T-helper 17 cell (primary cell): ENCODE measurements at places on chromosomes 5 and 9.
A peak's percentile ranks its signal among the peaks of the same experiment; 100 is the strongest.

DNA sequence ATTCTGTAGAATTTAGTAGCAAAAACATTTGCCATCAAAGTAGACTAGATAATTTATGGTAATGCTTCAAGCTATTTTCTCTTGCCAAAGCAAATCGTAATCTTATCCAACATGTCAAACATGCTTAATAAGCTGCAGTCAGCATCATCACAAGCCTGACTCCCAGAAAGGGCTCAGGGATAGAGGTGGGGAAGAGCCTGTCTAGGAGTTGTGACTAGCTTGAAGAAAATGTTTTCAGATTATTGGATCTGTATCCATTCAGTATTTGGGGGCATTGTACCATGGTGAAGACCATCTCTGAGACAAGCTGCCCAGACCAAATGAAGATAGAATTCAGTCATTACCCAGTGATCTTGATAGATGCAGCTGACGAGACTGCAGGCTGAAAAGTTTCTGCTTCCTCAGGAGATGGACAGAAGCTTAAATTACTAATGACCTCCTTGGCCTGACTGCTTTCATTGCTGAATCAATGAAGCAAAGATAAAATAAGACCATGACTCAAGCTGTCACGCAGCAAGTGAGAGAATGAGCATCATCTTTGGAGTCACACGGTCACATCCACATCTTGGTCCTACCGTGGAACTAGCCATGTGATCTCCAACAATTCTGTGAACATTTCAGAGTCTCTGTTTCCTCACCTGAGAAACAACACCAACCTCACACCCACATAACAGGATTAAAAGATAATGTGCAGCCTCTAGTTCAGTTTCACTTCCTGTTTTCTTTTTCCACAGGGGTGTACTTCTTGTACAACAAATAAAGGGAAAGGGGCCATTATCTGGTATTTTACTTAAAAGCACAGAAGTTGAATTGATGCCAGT, 9.4 kb downstream of the ERAP2 start:
- DNase-seq, result no peak

DNA sequence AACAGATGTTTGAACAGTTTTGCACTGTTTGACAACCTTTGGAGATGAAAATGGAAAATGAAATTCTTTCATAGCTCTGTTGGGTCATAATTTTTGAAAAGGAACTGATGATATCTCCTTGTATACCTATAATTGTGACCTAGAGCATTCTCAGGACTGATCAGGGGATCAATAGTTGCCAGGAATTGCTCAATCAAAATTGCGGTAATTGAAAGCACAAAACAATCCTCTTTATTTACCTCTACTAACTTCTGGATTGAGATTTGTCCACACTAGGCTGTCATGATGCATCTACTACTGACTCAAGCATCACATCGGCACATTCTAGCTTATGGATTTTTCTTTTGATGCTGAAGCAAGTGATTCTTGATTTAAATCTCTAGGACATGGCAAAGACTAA, 4.1 kb upstream of the CNTLN start:
- no peak for DNase-seq

DNA sequence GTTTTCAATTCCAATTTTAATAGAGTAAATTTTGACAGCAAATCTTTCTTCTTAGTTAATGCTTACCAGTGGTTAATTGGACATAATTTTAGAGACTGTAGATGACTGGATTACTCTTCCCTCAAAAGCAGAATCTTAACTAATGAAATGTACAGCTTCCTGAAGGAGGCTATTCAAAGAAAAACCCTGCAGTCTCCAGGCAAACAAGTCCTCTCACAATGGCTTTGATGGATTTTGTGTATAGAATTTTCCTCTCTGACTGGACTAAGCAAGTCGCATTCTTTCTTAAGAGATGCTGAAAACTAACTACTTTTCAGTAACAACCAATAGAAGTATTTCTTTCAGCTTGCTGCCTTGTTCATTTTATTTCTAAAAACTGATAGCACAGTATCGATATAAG, 35.7 kb upstream of the TMED7 start:
- DNase-seq, result no peak

GRCh38 chr9:124248960-124249359, 8.8 kb upstream of the NEK6 start:
- DNase-seq, result no peak

DNA sequence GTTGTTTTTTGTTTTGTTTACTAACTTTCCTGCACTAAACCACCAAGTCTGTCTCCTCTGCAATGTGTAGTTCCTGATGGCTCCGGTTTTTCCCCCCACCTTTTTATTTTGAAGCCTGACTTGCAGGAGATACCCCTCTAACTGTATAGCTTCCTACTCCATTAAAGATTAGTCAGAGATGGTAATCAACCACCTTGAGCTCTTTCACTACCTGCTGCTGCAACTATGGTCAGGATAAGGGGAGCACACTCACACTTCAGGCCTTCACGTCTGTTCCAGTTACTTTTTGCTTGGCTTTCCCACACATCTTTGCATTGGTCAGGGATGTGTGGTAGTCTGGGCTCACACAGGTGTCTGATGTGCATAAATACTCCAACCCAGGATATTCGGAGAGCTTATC, 63.4 kb downstream of the NR6A1 start:
- DNase-seq, result no peak

DNA sequence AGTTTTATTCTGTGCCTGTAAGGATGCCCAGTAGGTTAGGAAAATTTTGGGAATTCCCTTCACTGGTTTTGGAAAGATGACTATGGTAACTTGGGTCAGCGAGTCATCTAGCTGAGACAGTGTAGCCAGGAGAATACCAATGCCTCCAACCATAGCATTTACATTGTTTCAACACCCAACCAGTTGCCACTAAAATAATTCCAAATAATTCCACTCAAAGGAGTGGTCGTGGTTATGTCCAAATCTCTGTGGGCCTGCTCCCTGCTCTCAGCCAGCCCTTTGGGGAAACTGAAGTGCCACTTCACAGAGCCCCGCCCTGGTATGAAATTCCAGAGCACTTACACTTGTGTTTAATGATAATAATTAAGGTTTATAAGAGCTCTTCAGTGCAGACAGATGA, 310.5 kb downstream of the PLK2 start:
- no peak for DNase-seq

DNA sequence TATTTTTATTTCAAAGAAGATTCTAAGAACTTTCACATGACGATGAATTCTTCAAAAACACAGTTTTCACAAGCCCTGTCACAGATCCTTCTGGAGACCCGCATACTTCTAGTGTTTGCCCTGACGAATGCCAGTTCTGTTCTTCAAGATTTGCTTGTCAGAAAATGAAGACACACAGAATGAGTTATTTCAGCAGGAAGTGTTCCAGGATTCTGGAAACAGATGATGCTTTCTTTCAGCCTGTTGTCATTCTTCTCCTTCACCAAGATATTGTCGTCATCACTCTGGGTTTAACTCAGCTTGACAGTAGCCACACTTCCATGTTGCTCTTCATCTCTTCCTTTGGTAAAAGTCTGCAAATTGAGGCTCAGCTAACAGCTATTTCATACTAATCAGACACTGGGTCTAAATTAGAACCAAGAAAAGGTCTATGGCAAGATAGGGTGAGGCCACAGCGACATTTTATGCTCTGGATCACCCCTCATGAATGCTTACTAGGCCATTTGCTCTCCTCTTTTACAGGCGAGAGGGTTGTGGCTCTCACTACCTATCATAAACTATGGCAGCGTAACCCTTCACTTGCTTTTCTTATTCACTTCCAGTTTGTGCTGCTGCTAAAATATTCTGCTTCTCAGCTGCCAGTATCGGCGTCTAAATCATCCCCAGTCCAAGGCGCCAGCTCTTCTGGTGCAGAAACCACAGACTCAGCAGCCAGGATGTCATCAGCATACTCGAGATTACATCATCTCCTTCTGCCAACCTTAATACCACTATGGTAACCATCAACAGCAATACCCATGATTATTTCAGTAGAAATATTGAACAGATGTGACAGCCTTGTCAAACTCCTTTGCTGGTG, 159.6 kb upstream of the TBCA start:
- peak; percentile 10 for DNase-seq

- DNase-seq, result no peak
Measured at GRCh38 chr5:85168474-85168873, 783.8 kb upstream of the EDIL3 start.

- peak; percentile 82 for DNase-seq
Measured at GRCh38 chr9:104991144-104991953, 63.4 kb upstream of the ABCA1 start.

- DNase-seq, result no peak
Measured at GRCh38 chr5:159189310-159189709, 20.0 kb downstream of the RNF145 start.

GRCh38 chr5:94175912-94176311, 434.5 kb upstream of the POU5F2 start:
- DNase-seq, result no peak

DNA sequence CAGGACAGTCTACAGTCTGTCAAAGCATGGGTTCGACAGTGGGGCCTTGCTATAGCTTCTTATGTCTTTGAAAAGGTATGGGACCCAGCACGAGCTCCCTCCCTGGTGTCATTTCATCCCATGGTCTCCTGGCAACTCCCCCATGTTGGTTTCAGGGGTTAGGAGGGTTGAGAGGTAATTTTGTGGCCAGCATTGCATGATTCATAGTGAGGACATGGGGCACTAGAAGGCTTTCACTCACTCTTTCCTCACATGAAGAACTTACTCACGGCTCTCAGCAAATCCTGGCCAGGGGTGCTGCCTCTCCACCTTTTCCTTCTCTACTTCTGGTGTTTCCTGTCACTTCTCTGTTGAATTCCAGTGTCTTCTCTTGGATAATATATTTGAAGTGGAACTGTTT, 134.7 kb upstream of the TNPO1 start:
- no peak for DNase-seq

GRCh38 chr9:79985264-79985663, 413.5 kb downstream of the TLE4 start:
- DNase-seq, result no peak

GRCh38 chr5:153752890-153753289, 262.4 kb downstream of the GRIA1 start:
- DNase-seq, result no peak

- DNase-seq, result no peak
Measured at GRCh38 chr9:89006996-89007967, 16.0 kb downstream of the S1PR3 start.

DNA sequence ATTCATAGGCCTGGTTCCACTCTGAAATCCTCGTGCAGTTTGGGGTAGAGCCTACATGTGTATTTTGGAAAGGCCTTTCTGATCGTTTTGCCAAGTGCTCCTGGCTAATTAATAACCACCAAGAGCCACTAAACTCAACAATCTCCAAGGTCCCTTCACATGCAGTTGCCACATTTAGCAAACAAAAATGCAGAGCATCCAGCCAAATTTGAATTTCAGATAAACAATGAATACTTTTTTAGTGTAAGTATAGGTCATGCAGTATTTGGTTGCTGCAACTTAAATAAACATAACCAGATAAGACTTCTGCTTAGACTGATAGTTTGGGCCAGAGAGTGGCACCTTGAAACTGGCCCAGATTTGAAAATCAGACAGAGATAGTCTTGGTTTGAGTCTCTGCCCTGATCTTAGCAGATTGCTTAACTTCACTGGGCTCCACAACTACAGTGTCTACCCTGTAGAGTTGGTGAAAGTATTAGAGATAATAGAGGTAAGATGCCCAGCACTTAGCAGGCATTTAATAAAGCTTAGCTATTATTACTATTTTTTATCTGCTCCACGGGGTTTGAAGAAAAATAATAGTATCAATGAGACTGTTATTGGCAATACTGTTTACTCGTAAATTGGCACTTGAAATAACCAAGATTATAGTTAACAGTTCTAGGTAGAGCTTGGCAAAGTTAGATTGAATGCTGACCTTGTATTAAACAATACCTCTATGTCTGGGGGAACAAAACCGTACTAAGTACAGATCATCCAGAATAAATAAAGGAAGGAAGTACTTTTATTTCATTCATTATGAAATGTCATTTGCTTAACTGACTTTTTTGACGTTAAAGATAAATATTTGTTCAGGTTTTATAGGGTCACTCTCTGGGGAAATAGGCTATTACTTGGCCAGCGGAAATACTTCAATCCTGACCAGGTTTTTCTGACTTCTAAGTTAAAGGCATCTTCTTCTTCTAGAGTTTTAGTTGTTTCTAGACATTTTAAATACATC, 274.8 kb downstream of the DOCK8 start:
- no peak for DNase-seq

DNA sequence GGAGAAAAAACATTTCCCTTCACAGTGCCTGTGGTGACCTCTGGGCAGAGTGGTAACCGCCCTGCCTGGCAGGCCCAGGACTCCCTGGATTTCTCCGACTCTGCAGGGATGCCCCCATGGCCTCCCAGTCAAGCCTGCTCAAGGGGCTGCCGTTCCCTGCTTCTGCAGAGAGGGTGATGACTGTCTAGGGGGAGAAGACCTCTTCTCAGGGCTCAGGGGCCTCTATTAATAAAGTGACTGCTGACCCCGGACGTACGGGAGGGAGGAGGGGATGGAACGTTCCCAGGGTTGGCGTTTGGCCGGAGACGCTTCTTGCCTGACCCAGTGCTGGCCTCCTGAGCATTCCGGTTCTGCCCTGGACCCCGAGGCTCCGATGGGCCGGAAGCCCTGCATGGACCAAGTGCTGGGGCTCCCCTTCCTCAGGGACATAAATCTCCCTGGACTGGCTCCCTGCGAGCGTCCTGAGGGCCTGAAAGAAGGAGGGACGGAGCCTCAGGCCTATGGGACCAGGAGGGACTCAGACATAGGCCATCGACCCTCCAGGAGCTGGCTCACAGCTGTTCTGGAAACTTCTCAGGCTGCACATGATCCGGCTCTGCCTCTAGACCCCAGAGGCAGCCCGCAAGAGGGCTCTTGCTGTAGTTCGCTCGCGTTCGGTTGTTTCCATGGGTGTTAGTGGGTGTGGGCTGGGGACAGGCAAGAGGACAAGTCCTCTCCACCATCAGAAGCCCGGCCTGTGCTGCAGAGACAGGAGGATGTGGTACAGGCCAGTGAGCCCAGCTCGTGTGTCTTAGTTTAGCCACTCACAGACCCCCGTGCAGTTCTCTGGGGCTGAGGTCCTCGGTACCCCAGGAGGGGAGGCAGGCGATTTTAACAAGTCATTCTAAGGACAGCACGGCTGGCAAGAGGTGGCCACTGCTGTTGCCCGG, 8.1 kb upstream of the RNU6ATAC start:
- DNase-seq, result no peak

GRCh38 chr5:10655161-10655971, 91.5 kb downstream of the ANKRD33B start:
- DNase-seq, result no peak

- DNase-seq, result no peak
Measured at GRCh38 chr5:3854188-3854821, 258.7 kb downstream of the IRX1 start.

GRCh38 chr9:78613006-78613405, 316.1 kb downstream of the PSAT1 start:
- DNase-seq, result no peak

DNA sequence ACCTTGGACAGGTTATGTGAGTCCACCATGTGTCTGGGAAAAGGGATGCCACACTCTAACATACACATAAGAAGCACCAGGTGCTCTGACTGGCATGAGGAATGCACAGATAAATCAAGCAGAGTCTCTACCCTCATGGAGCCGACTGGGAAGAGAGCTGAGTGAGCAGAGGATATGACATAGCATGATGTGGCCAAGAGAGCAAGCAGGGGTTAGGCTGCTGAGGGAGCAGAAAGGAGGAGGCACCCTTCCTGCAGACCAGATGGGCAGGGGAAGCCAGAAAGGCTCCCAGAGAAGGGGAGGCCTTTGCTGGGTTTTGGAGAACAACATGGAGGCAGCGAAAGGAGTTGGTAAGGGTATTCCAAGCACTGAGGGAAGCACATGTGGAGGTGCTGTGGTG, 223.1 kb downstream of the GNA14 start:
- DNase-seq, result no peak

- DNase-seq, result no peak
Measured at GRCh38 chr9:124496075-124496449, 11.1 kb downstream of the NR5A1 start.

GRCh38 chr5:147918101-147918685, 11.9 kb upstream of the C5orf46 start:
- no peak for DNase-seq
